ENCODE measurements at places on chromosomes 5 and 9.

DNA sequence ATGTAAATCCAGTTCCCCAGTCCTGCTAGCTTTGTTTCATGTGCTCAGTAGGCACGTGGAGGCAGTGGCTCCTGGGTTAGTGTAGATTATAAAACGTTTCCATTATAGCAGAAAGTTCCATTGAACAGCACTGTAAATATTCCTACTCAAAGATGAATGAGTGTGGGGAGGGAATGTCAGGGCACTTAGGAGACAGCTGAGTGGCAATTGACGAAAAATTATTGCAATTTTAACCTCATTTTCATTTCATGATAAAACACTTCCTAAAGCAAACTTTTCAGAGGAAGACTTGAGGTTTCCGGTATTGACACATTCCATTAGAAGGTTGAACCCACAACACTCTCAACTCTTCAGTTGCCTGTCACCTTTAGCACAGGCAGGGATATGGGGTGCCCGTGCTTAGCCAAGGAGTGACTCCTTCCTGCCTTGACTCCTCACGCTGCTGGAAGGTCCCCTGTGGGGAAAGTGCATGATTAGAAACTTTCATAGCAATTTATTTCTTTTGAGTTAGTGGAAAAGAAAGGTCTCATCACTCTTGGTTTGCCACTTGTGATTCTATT, 41.2 kb downstream of the SLC46A2 start:
- peak; percentile 4 for DNase-seq

- DNase-seq, result no peak
These were observed 12.0 kb upstream of the RXRA start for GRCh38 chr9:134314039-134314949.

GRCh38 chr5:136133222-136133921, 727 bp downstream of the SMAD5 start:
- DNase-seq, result no peak

DNA sequence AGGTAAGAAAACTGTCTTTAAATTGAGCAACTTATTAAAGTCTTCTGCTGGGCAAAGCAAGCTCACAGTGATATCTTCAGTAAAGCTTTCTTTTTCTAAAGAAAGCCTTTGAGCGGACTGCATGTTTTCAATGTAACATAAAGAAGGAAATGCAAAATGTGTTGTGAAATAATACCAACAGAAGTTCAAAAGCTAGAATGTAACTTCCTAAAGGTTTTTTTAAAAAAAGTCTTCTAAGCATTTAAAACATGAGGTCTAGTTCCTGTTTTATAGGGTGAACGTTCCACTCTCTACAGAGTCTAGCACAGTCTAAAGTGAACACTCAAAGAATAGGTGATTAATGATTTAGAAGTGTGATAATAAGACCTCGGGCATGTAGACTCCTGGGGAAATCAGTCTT, 62.9 kb downstream of the DENND1A start:
- DNase-seq, result no peak

DNA sequence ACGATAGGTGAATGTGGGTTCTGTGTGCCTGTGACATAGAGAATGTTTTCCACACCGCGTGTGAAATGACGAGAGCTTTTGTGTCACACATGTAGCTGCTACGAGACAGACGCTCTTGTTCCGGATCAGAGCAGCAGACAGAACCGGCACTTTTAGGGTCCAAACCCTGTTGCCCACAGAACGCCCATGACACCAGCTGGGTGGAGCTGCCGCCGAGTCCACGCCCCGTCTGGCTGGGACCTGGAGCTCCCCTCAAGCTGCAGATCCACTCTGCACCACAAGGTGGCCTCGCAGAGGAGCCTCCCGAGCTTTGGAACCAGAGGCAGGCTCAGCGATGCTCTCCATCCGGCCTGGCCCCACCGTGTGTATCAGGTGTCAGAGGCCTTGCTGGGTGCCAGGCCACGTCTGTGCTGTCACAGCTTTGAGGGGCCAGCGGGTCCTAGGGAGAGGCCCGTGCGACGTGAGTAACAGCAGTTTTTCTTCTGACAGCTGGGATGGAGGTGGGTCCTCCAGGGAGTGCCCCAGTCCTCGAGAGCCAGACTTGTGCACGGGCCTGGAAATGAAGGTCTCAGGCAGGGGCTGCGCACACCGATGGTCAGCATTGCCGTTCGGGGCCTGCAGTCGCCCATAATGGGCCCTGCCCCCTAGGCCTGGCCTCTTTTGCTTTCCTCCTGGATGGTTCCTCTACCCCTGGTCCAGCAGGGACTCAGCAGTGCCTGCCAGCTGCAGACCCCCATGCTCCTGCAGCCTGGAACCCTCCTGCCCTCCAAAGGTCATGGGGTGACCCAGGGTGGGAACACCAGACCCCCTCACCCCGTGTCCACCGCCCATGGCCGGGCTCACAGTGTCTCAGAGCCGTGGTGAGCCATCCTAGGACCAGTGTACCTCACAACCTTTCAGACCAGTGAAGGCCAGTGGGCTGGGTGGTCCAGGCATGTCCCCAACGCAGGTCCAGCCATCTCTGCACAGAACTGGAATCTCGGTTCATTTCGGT, 2.5 kb upstream of the LRRC14B start:
- DNase-seq, result peak; percentile 84

DNA sequence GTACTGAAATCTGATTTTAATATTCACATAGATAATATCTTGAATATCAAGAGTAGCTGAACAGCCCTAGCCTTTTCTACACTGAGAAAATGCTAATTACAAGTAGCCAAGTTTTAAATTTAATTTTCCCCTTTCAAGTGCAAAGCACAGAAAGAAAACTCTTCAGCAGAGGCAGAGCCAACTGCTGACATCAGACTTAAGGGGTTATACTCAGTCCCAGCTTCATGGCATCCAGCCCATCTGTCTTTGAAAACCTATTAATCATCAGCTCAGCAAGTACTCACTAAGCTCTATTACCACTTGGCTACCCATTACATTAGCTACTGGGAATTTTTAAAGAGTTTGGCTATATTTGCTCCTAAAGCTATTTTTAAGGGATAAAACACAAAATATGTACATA, 220.5 kb downstream of the SLC12A2 start:
- no peak for DNase-seq

DNA sequence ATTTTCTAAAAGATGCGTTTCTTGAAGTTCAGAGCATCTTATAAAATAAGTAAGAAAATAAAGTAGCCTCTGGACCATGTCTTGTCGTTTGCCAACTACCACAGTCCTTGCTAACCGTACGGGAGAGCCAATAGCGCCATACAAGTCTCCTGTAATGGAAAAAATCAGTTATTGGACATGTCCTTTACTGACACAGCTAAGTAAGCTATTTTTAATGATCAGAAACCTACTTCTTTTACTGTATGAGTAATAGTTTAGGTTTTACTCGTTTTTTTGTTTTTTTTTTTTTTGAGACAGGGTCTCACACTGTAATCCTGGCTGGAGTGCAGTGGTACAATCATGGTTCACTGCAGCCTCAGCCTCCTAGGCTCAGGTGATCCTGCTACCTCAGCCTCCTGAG, 37.7 kb upstream of the RAPGEF6 start:
- no peak for DNase-seq

- no peak for DNase-seq
These were observed 94.3 kb upstream of the CPEB4 start for GRCh38 chr5:173793648-173794548.

- no peak for DNase-seq
These were observed 38.0 kb downstream of the KIF24 start for GRCh38 chr9:34291023-34291422.

DNA sequence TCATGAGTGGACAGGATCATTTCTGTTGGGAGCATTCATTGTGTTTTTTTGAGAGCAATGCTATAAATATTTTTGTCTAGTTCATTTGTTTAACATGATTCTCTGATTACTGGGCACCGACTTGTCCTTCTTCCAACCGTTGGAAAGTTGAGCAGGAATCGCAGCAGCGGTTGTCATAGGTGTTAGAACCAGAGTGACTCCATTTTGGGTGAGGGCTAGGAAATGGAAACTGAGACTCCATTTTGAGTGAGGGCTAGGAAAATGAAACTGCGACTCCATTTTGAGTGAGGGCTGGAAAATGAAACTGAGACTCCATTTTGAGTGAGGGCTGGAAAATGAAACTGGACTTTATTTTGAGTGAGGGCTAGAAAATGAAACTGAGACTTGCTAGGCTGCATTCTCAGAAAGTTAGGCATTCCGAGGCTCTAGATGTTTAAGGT, 100.6 kb downstream of the ICE1 start:
- DNase-seq, result no peak

GRCh38 chr5:107184871-107185270, 485.9 kb downstream of the EFNA5 start:
- DNase-seq, result no peak

DNA sequence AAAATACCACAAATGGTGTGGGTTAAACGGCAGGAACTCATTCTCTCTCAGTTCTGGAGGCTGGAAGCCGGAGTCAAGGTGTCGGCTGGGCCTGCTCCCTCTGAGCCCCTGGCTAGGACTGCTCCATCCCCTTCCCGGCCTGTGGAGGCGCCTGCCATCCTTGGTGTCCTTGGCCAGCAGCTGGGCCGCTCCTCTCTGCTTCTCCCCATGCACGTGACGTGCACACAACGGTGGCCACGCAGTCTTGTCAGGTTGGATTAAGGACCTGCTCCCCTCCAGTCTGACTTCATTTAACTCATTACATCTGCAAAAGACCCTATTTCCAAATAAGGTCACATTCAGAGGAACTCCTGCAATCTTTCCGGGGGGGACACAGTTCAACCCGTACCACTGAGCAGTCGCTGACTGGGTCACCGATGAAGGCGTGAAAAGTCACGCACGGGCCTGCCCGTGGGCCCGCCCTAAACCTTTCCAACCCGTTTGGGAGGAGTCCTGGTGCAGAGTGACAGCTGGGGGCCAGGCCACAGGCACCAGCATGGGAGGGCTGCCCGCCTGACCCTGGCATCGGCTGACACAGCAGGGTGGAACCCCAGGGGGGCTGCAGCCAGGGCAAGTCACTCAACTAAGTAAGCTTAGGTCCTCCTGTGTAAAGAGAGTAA, 135.2 kb downstream of the COL23A1 start:
- DNase-seq, result no peak

GRCh38 chr9:3200331-3200774, 325.4 kb downstream of the RFX3 start:
- no peak for DNase-seq

DNA sequence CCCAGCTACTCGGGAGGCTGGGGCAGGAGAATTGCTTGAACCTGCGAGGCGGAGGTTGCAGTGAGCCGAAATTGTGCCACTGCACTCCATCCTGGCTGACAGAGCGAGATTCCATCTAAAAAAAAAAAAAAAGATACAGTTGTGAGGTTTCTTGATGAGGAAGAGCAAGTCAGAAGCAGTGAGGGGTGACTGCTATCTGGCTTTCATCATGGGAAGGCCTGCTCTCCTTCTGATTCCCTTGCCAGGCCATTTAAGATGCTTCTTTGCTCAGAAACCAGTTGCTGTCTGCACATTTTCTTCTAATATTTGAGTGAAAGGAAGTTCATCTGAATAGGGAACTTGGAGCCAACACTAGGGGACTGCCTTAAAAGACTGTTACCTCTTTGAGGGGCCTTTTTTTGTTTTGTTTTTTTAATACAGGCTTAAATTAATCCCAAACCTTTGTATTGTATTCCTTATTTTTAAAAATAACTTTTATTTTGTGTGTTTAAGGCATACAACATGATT, 201.9 kb downstream of the ARHGAP26 start:
- DNase-seq, result no peak

DNA sequence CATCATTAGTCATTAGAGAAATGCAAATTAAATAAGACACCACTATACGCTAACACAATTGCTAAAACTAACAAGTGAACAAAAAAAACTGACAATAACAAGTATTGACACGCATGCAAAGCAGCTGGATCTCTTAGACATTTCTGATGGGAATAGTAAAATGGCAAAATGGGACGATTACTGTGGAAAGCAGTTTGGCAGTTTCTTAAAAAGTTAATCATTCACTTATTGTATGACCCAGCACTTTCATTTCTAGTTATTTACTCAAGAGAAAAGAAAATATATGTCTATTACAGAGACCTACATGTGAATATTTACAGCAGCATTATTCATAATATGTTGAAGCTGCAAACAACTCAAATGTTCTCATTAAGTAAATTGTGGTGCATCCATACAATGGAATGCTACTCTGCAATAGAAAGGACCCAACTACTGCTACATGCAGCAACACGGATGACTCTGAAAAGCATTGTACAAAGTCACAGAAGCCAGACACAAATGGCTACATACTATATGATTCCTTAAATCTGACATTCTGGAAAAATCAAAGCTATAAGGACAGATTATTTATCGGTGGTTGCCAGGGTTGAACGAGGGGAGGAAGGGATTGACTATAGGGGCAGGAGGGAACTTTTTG, 96.8 kb upstream of the ITGA2 start:
- DNase-seq, result no peak

- no peak for DNase-seq
These were observed 18.3 kb upstream of the TEK start for GRCh38 chr9:27090711-27091110.

- no peak for DNase-seq
These were observed 102.8 kb downstream of the SNX18 start for GRCh38 chr5:54620141-54620933.

- no peak for DNase-seq
These were observed 50.8 kb downstream of the KCNN2 start for GRCh38 chr5:114412510-114413171.

- DNase-seq, result no peak
These were observed 19.6 kb upstream of the MAN2A1 start for GRCh38 chr5:109669991-109670706.

- no peak for DNase-seq
These were observed 657.0 kb upstream of the WWC1 start for GRCh38 chr5:167634432-167634831.

- DNase-seq, result no peak
These were observed 37.7 kb downstream of the NSG2 start for GRCh38 chr5:174083056-174083827.

DNA sequence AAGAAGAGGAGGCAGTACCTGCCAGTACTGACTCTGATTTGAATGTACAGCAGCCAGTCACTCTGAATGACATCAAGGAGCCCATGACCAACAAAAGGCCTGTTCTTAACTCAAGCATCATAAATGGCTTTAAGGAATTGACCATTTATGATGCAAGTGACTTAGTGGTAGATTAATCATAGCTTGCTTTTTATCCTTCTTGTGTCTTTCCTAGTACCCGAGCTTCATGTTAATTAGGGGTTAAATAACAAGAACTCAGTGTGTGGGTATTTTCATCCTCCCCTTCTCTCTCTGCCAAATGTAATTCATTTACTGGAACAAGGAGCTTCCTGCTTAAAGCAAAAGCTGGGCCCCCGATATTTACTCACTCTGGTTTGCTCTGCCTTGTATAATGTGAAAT, 146.5 kb downstream of the UNC13B start:
- DNase-seq, result no peak

DNA sequence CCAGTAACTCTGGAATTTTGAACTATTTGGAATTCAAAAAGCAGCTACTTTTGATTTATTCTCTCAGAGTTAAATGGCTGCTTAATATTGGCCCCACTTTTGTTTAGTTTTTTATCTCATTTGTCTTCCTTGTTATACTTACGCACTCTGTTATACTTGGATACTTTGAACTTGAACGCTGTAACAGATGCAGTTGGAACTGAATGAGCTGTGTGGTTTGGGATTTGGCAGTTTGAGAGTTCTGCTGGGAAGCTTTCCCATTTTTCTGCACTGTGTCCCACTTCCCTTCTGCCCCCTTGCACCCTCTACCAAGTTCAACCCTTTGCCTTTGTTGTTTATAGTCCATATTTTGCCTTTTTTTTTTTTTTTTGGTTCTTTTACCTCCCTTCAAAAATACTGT, 3.8 kb downstream of the RHOBTB3 start:
- DNase-seq, result no peak

- DNase-seq, result no peak
These were observed 497.9 kb downstream of the SEMA5A start for GRCh38 chr5:9047932-9048331.
